Stomach (tissue), 19 donors: ENCODE measurements at places on chromosomes 5 and 9. TPM values are rescaled to one million over a fixed set of nuclear protein-coding genes. Genes with fewer than 3 reads are reported as not detected.

GRCh38 chr5:179318221-179318955, 26.9 kb downstream of the ADAMTS2 start:
- DNase-seq = peak; percentile 49

KIF12 gene
- 18.7 TPM for total RNA-seq

DNA sequence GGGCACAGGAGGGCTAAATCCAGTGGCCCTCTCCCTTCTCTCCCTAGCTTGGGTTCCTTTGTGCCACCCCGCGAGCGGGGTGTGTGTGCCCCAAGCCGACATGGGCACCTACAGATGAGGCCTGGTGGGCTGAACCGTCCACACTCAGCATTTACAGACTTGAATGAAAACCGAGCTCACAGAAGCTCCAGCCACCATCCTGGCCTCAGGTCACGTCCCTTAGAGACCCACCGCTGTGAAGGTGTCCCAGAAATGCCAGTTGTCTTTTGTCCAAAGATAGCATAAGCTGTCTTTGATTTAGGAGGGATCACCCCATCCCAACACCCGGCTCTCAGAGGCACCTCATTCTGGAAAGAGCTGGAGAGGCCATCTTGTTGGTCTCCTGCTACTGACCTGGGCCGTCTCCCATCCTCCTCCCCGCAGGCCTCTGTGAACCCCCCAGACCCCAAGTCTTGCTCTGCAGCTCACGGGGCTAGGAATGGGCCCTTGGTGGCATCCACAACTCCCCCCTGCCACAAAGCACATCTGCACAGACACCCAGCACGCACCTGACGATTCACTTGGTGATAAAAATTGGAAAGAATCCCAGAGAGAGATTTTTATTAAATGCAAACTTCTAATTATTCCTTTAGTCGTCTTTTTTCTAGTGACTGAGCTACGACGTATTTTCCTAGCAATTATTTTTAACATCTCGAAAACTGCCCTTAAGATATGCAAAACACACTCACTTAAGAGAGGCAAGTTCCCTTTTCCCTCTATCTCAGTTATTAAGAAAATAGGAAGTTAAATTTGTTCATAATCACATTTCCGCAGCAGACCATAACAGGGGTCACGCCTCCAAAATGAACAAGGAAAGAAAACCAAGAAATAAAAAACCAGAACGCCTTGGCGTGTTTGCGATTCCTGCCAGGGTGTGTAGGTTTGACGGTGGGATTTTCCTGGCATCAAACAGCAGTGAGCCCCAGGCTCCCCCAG, 80.5 kb upstream of the LMX1B start:
- no peak for DNase-seq

- DNase-seq = no peak
These were observed 149.7 kb downstream of the PRELID2 start for GRCh38 chr5:145685417-145685816.

- no peak for DNase-seq
These were observed 1.2 kb upstream of the PCDHGA5 start for GRCh38 chr5:141362719-141363118.

DNA sequence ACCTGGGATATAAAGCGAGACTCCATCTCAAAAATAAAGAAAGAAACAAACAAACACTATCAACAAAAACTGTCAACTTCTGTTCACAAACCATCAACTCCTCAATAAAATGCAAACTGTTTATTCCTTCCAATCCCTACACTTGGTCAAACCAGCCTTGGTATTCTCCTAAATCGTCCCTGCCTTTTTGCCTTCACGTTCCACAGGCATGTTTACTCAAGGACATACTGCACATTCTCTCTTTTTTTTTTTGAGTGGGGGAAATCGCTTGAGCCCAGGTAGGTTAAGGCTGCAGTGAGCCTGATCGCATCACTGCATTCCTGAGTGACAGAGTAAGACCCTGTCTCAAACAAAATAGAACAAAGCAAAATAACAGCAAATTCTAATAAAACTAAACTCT, 13.0 kb downstream of the UBAP2 start:
- DNase-seq = no peak

PCDHB11 gene
- total RNA-seq = 1.3 TPM

DNA sequence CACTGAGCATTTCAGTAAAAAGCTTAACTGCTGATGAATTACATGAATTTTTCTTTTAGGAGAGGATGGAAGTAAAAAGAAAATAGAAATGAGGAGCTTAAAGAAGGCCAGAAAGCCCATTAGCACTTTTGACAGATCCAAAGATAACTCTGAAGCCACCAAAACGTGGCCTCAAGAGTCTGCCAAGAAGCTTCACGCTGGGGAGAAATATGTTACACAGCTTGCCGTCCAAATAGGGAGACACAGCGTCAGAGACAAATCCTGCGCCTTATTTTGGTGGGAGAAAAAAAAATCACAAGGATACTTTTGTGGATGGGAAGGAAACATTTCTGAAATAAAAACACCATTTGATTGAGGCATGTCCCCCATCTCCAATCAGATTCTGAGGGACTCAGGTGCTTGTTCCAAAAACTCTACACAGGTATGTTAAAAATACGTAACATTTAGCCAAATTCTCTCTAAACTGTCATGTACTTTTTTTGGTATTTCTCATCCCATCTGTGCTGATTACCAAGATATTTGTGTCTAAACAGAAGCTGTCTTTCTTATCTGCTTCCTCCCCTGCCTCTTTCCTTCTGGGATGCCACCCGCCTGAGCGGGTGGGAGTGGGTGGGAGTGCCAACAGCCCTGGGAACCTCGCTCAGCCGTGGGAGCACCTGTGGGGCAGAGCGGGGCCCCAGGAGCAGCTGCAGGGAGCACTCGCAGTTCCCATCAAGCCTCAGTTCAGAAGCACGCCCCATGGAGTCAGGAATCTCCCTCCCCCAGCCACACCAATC, 275.5 kb downstream of the DENND1A start:
- DNase-seq = no peak

DNA sequence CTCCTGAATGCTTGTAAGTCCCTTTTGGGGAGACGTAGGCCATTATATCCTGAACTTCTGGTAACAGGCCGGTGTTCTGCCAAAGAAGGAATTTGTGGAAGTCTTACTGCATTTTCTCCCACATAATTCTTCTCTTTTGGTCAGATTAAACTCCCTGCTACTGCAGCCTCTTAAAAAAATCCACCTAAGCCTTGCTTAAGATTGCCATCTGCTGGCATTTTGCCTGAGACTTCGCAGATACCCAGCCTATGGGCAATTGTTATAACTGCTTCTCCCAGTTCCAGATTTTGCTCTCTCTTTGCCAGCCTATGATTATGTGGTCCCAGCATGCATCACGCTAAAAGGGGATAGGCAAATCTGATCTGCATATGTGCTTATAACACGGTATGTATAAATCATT, 391.6 kb upstream of the CHD1 start:
- peak; percentile 31 for DNase-seq

GRCh38 chr5:154223320-154223719, 32.8 kb downstream of the GALNT10 start:
- DNase-seq = no peak

DNA sequence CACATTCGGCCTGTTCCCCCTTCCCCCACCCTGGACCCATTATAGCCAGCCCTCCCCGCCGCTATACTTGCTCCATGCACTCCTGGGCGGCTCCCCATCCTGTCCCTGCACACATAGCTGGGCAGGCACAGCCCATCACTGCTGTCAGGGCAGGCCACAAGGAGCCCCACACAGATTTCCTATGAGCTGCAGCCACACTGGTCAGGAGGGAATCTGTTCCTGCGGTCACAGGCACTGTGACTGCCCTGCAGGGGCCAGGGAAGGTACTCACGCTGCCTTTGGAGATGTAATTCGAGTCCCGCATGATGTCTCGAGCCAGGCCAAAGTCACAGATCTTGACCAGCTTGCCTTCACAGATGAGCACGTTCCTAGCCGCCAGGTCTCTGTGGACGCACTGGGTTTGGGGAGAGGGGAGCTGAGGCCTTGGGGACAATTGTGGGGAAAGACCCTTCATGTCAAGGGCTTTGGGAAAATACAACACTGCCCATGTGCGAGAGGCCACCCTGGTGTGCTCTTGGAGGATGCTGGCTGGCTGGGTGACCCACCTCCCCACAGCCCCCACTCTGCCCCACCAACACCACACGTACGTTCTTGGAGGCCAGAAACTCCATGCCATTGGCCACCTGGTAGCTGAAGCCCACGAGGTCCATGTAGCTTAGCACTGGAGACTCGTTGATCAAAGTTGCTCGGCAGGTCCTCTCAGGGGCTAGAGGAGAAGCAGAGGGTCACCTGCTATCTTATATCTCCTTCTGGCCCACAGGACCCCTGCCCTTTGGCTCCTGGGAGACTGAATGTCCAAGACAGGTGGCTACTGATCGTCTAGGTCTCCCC, 34.5 kb upstream of the CSF1R start:
- no peak for DNase-seq

DIRAS2 gene
- 0.43 TPM for total RNA-seq

GRCh38 chr9:111630182-111630963, 761 bp upstream of the DNAJC25 start:
- DNase-seq = no peak

SPEF2 gene
- 10.3 TPM for total RNA-seq
